Stimulated activated CD4-positive, alpha-beta T cell treated with anti-CD3 and anti-CD28 coated beads, Interleukin-2, amount 100 ng/mL, for 4 hours (primary cell): ENCODE measurements at places on chromosomes 11 and 22.

DNA sequence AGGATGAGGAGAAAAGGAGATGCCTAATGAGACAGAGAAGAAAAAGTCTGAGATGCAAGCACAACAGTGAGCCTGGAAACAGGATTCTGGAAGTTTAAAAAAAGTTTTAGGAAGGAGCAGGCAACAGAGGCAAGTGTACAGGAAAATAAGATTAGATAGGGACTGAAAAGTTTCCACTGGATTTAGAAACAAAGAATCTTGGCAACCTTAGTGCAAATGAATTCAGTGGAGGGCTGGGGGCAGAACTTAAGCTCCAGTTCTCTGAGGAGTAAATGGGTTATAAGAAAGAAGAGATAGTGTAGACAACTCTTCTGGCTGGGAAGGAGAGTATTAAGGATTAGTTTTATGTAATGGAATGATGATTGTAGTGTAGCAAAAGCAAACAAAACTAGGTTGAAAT, 628.8 kb upstream of the CCDC90B start:
- no peak for DNase-seq

GRCh38 chr11:122024278-122024677, 91.7 kb downstream of the BLID start:
- DNase-seq, result no peak

DNA sequence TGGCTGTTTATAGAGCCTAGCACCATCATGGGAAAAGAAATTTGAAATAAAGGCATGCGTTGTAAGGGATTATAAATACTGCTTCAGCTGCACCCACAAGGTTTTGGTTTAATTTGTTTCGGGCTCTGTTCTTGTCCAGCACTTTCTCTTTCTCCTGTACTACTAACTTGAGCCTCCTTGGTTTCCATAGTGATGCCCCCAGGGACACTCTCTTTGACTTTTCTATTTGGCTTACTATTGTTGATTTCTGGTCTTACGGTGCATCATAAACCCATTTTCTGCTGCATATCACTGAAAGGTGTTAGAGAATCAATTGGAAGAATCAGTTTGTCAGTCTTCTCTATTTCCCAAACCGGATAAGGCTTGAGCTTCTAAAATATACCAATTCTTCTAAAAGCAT, 1674.3 kb upstream of the RAG2 start:
- DNase-seq, result no peak

GRCh38 chr22:46537946-46538813, 760 bp upstream of the CELSR1 start:
- DNase-seq, result no peak

- peak; percentile 6 for DNase-seq
Measured at GRCh38 chr22:36194971-36195370, 6.6 kb downstream of the APOL4 start.

DNA sequence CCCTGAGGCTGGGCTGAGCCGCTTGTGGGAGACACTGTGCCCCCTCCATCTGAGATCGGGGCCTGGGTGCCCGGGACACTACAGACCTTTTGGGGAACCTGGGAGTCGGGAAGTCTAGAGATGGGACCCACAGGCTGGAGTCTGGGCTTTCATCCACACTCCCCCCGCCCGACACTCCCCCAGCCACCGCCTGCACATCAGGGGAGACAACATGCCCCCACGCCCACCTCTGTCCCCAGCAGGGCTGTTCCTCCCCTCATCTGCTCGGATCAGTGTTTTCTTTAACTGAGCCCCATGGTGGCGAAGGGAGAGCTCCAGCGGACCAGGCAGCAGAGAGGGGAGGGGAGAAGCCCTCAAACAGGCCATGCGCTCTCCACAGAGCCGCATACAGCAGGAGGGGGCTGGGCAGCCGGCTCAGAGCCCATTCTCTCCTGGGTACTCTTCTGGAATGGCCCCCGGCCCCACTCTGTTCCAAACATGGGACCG, 174.7 kb downstream of the IGLL1 start:
- no peak for DNase-seq

DNA sequence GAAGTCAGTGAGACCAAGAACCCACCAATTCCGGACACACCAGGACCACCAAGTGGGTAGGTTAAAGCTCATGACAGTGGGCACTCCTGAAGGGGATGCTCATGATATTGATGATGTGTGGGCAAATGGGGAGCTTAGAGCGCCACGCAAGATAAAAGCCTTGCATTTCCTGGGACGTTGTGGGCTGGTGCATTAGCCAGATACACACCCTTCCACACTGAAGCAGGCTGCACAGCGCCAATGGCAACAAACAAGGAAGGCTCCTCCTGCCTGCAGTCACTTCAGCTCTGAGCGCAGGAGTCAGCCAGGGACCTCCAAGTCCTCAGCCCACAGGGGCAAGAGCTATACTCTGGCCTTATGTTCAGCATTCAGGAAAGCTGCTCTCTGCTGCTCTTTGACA, 20.6 kb downstream of the TMEM218 start:
- DNase-seq, result no peak

DNA sequence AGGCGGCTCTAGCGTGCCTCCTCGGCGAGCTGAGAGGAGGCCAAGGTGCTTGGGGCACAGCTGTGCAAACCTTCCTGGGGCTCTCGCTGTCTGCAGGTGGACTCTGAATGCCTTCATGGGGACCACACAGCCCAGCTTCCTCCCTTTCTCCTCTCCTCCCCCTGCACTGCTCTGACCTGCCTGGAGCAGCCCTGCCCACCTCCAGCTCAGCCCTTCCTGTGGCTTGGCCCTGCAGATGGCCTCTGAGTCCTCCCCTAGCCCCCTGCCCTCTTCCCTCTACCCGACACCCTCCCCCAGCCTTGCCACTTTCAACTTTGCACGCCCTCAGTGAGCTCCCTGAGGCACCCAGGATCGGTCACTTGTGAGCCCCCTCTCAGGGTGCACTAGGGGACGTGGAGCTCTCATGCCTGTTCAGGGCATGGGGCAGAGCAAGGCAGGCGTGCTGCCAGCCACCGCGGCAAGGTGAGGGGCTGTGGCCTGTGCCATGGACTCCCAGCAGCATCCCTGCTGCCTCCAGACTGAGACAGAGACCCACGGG, 31.4 kb downstream of the PPM1F start:
- no peak for DNase-seq

DNA sequence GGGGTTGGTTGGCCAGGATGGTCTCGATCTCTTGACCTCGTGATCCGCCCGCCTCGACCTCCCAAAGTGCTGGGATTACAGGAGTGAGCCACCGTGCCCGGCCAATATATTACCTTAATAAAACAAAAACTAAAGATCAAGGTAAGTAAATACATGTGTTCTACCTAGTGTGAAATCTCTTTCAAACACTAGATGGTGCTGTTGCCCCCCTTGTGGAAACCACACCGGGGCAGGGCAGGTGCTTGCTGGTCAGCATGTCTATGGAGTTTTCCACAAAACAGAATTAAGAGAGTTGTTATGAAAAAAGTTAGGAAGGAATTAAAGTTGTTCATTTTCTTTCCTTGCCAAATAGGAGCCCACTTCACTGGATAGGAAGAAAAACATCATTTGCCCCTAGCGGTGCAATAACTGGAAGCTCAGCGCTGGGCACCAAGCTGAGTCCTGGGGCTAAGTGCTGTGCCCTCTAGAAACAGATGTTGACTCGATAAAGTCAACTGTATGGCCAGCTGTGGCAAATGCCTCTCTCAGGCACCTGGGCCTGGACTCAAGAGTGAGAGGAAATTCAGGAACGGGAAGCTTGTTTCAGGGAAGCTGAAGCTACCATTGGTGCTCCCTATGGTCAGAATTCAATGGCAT, 6.3 kb upstream of the KCNJ5 start:
- DNase-seq, result peak; percentile 26

DNA sequence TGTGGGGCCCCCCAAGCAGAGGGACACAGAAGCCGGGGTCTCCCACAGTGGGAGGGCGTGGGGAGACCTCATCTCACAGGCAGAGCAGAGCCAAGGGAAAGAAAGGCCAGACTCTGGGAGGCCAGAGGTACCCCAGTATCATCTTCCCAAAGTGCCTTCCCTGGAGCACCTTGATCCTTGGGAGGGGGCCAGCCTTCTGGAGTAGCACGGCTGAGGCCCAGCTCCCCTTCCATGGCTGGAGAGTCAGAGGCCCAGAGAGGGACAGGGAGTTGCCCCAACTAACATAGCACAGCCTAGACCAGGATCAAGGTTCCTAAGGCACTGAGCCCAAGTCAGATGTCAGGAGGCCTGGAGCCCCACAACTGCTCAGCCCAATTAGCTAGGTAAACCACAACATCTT, 50.6 kb downstream of the ELFN2 start:
- DNase-seq, result no peak

- no peak for DNase-seq
Measured at GRCh38 chr11:62747475-62748160, 6.3 kb downstream of the ZBTB3 start.

DNA sequence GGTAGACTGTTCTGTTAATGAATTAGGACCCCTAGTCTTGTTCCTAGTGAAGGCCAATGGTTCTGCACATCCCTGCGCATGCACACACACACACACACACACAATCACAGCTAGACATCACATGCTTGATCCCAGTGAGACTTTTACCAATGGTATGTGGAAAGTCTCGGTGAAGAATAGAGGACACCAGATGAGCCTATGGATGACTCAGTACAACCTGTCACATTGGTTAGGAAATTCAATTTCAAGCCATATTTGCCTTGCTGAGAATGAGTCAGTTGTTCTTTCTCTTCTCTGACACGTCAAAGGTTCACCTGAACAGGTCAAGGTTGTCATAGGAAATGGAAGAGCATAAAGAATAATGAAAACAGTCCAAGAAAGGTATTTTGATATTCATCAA, 122.0 kb downstream of the SLC17A6 start:
- DNase-seq, result no peak

- DNase-seq, result no peak
Measured at GRCh38 chr11:78763664-78764063, 189.0 kb upstream of the NARS2 start.

GRCh38 chr11:96055706-96056387, 131.9 kb upstream of the MTMR2 start:
- peak; percentile 57 for DNase-seq

- no peak for DNase-seq
Measured at GRCh38 chr11:111045407-111045803, 200.1 kb upstream of the POU2AF2 start.

DNA sequence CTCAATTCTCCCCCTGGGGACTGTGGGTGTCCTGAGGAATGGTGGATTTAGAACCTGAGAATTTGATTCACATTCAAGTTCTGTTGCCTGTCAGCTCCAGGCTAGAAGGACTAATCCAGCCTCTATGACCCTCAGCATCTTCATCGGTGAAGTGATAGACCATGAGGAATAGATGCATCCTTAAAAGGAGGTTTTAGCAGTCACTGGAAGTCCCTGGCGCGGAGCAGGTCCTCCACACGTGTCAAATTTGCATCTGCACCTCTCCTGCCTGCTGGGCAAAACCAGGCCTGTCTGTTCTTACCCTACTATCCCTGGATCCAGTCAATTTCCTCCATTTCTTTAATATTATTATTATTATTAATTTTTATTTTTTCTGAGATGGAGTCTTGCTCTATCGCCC, 808.4 kb downstream of the TBC1D22A start:
- DNase-seq, result no peak

DNA sequence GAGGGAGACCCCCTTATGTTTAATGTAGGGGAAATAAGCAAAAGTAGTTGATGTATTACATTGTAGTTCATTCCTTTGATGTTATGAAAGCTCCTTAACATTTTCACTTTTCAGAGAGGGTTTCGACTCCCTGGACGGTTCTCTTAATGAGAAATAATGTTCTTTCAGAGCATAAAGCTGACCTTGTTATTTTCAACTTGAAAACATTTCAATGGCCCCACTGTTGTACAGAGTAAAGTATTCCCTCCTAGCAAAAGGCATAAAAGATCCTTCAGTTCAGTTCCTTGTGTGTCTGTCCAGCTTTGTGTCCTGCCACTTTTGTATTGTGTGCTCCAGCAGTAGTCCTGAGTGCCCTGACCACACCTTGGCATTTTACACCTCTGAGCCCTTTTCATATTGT, 63.9 kb downstream of the UVRAG start:
- DNase-seq, result no peak

DNA sequence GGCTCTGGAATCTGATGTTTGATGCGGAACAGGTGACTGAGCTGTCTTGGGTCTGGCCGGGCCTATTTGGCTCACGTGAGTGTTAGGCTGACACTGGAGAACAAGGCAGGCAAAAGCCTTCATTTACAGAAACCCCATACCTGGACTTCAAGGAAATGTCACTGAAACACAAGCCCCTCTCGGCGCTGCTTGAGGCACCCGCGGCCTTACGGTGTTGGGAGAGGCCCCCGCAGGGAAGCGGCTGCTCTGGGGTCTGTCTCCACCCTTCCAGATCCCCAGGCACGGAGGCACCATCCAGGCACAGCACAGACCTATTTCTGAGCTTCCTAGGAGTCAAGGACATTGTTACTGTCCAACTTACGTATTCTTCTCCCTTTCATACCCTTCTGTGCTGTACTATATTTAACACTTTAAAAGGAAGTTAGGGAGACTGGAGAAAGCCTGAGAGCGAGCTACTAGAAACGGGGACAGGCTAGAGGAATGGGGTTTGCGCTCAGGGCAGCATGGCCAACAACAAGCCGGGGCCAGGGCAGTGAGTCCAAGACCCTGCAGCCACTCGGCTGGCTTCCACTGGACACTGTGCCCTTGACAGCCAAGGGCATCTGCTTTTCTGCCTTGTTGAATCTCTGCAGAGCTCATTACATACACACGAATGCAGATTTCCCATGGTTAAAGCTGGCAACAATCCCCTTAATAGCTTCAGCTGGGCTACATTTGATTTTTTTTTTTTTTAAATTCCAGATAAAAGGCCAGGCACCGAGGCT, 23.8 kb downstream of the DRD4 start:
- no peak for DNase-seq

GRCh38 chr22:25069758-25070481, 117.4 kb downstream of the KIAA1671 start:
- DNase-seq, result no peak

GRCh38 chr11:105447936-105448702, 161.8 kb upstream of the GRIA4 start:
- no peak for DNase-seq

DNA sequence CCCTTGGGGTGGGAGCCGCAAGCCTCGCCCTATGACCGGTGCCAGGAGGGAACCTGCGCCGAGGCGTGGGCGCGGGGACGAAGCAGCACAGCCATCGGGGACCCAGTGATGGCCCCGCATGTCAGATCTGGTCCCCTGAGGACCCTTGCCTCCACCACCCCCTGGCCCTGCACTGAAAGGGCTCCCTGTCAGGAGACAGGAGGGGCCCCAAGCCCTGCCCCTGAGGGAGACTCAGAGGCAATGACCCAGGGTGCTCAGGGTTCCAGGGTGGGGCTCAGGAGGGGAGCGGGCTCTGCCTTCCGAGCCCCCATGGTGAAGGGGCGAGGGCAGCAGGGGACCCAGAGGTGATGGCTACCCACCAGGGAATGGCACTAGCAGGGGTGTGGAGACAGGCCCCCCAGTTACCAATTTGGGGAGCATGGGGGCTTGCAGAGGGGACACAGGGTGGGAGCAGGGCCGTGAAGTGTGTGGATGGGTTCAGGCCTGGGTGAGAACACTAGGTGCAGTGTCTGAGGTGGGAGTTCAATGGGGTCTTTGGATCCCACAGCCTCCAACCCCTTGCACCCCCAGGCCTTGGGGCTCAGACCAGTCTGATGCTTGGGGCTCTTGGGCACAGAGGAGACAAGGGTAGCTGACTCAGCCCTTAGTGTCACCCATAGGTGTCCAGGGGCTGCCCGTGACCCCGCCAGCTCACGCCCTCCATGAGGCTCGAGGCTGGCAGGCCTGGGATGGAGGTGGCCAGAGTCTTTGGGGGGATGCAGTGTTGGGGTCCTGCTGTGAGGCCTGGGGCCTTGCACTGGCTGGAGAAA, 499 bp downstream of the LRRC56 start:
- no peak for DNase-seq
